MG63 (cell line): ENCODE measurements at places on chromosomes 7 and 10. TPM values are rescaled to one million over a fixed set of nuclear protein-coding genes. Genes with fewer than 3 reads are reported as not detected.

GRCh38 chr7:97480772-97481390, 251.0 kb upstream of the TAC1 start:
- DNase-seq, result no peak

DNA sequence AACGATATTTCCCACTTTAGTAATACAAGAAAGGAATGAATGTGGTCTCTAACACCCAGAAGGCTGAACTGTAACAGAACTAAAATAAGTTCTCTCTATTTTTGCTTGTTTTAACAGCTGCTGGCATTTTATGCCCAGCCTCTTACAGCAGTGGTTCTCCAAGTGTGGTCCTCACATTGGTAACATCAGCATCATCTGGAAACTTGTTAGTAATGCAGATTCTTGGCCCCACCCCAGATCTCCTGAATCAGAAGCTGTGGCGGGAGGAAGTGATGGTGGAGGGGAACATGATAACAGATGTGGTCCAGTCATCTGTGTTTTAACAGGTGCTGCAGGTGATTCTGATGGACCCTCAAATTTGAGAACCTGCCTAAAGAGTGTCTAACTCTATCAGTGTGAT, 170.1 kb downstream of the TMEM26 start:
- peak; percentile 20 for DNase-seq

DNA sequence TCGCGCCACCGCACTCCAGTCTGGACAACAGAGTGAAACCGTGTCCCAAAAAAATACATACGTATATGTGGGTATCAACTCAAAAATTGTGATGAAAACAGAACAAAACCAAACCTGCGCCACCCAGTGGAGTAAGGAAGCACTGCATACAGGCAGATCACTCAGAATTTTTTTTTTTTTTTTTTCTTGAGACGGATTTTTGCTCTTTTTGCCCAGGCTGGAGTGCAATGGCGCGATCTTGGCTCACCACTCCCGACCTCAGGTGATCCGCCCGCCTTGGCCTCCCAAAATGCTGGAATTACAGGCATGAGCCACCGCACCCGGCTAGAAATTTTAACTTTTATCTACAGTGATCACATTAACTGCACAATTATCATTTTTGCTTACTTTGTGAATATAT, 9.1 kb upstream of the TMEM236 start:
- DNase-seq, result peak; percentile 35

DNA sequence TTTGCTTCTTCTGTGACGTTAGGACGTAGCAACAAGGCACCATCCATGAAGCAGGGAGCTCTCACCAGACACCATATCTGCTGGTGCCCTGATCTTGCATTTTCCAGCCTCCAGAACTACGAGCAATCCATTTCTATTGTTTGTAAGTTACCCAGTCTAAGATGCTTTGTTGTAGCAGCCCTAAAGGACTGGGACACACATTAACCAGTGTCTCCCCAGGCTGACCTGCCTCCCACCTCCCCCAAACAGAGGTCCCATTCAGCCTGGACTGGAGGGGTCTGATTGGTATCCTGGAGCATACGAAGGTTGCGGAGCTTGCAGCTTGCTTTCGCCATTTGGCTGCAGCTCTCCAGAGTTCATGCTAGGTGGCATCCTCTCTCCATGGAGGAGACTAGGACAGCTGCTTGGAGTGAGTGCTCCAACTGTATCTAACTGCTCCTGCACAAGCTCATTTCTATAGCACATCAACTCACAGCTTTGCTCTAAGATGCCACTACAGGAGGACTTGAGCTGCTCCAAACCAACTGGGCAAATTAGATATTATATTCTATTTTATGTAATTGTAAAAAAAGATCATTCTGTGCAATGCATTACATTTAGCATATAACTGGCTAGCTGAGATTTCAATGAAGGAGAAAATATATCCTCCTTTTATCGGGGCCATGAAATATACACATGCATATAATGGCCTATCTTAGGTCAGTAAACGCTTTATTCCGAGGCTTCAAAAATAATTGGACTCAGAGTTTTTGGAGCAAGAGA, 8.0 kb upstream of the GRK5 start:
- peak; percentile 52 for DNase-seq

GRCh38 chr7:104793066-104793465, 220.9 kb upstream of the KMT2E start:
- DNase-seq, result no peak

- no peak for DNase-seq
These were observed 67.3 kb downstream of the GLCCI1 start for GRCh38 chr7:8035647-8036518.

DNA sequence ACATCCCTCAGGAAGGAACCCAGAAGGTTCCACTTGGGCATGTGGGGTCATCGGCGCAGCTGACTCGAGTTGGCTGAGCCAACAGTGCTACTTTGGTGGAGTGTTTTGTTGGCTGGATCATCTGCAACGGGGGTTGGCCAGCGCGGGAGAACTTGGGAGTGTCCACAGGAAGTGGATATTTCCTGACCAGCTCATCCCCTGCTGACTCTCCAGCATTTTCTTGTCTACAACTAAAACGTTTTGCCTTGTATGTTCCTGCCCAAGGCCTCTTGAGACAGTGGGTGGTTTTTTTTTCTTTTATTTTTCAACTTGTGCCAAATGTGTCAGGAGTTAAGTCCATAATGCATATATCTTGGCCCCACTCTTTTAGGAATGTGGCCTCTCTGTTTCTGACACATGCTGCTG, 208.6 kb downstream of the ZNF365 start:
- peak; percentile 94 for DNase-seq

GRCh38 chr10:65611592-65611991, 1314.2 kb upstream of the LRRTM3 start:
- DNase-seq, result no peak

- no peak for DNase-seq
These were observed 90.8 kb upstream of the DNAJB6 start for GRCh38 chr7:157246052-157246451.

The LIPJ gene
- not detected in 2 replicates for total RNA-seq

The CYP2W1 gene
- total RNA-seq, result not detected in 2 replicates
